Activated naive CD4-positive, alpha-beta T cell treated with anti-CD3 and anti-CD28 coated beads, Interleukin-2, amount 50 U/mL, for 72 hours (primary cell): ENCODE measurements at places on chromosomes 3 and 15.
A peak's percentile ranks its signal among the peaks of the same experiment; 100 is the strongest.

- DNase-seq, result no peak
Observed at GRCh38 chr15:100779331-100780207, 100.1 kb upstream of the ALDH1A3 start.

GRCh38 chr3:28590860-28591259, 242.2 kb upstream of the AZI2 start:
- no peak for DNase-seq

GRCh38 chr3:182308328-182308727, 485.0 kb upstream of the ATP11B start:
- no peak for DNase-seq

DNA sequence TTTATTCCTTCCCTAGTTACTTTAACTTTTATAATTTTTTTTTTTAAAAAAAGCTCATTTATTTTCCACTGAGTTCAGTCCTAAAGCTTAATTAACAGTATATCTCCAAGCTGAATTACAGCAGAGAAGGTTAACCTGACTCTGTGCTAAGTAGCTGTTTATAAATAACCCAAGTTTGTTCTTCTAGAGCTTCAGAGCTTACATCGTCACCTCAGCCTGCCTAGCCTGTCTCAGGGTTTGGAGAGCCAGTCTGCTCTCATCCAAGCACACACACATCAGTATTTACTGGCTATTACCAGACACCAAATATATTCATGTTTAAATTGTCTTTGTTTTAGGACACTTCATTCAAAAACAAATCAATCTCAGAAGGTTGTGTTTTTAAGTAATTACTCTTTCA, 154.9 kb downstream of the CDIN1 start:
- DNase-seq, result no peak

- DNase-seq, result no peak
Observed at GRCh38 chr3:182631183-182632076, 161.9 kb upstream of the ATP11B start.

DNA sequence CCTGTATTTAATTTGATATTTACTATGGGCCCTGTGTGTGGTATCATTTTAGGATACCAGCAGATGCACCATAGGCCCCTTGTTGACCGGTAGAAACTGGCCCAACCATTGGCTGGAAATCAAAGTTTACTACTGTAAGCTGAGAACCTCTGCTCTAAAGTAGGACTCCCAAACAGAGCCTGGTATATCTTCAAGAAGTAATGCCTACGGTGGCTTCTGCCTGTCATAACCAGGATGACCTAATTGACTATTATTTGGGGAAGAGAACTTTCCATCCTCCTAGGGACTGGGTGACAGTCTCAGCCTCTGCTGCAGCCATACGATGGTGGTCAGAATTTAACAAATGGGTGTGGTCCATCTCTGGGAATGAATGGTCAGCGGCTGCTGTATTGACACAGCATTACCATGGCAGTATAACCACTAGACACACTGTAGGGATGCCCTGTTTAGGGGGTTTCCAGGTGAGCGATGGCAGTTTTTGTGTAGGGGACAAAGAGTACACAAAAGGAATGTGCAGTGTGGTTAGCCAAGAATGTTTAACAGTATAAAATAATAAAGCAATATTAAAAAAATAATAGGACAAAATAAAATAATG, 37.3 kb downstream of the RARB start:
- no peak for DNase-seq

DNA sequence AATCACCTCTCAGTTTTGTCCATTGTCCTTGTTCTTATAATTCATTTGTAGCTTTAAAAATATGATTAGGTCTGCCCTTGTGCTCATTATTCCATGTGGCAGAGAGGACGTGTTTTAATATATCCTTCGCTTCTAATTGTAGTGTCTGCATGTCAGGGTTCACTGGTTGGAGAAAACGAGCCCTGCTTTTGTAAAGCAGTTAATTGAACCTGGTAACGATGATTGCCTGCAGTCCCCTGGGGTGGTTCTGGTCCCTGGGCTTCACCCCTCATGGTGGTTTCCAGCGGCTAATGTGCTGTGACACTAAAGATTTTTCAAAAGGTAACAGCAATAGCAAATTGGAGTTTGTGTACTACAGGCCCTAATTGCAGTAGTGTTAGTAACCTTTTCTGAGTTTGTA, 299.6 kb downstream of the CACNA2D3 start:
- no peak for DNase-seq

GRCh38 chr3:160677459-160677881, 510 bp downstream of the ARL14 start:
- DNase-seq, result no peak

GRCh38 chr15:50893976-50894375, 14.5 kb upstream of the AP4E1 start:
- DNase-seq, result no peak

- DNase-seq, result peak; percentile 82
Observed at GRCh38 chr3:46909535-46910161, 32.1 kb downstream of the PTH1R start.

DNA sequence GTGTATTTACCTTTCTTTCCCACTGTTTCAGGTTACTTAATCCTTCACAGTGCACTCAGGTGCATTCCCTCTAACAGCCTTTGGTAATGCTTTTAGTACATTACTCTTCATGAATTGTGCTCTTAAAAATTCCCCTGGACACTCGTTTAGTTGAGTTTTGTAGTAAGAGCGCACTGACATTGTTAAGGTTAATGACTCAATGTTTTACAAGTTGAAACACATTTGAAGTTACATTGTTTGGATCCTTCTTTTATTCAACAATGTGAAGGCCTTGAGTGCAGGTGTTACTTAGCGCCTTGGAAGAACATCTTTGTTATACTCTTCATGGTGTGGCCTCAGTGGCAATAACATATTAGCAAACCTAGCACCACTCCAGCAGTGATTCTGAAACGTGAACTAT, 739.6 kb downstream of the NAALADL2 start:
- no peak for DNase-seq

DNA sequence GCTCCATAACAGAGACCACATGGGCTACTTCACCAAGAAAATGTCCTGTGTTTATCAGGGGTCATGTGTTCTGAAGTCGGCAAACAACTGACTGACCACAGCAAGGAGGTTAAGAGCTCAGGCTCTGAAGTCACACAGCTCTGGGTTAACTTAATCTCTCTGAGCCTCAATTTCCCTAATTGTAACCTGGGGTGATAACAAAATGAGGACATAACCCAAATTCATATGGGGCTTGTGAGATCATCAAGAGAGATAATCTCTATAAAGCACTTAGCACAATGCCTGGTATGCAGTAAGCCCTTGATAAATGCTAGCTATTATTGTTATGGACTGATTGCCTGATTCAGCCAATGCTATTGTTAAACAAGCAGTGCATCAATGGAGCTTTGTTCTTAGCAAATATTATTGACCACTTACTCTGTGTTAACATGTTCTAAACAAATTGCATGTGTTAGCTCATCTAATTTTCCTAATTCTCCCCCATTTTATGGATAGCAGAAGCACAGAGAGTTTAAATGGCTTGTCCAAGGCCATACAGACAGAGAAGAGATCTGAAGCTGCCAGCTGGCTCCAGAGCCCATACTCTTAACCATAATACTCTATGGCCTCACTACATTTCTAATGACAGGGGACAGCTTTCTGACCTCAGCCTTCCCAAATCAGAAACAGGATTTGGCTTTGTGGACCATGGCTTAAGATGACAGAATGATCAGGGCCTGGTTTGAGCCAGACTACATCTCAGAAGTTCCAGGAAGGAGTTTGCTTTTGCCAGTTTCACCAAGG, 78.3 kb downstream of the SHQ1 start:
- no peak for DNase-seq

DNA sequence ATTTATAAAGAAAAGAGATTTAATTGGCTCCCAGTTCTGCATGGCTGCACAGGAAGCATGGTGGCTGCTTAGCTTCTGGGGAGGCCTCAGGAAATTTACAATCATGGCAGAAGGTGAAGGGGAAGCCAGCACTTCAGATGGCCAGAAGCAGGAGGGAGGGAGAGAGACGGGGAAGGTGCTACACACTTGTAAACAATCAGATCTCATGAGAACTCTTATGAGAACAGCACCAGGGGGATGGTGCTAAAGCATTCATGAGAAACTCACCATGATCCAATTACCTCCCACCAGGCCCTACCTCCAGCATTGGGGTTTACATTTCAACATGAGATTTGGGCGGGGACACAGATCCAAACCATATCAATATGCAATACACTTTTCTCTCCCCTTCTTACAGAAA, 73.7 kb downstream of the ECT2 start:
- DNase-seq, result no peak

GRCh38 chr3:62119139-62119538, 254.2 kb downstream of the FEZF2 start:
- DNase-seq, result no peak
